ENCODE measurements at places on chromosomes 6 and 20.

- DNase-seq, result no peak
Observed at GRCh38 chr20:5862703-5863039, 87.7 kb downstream of the TRMT6 start.

DNA sequence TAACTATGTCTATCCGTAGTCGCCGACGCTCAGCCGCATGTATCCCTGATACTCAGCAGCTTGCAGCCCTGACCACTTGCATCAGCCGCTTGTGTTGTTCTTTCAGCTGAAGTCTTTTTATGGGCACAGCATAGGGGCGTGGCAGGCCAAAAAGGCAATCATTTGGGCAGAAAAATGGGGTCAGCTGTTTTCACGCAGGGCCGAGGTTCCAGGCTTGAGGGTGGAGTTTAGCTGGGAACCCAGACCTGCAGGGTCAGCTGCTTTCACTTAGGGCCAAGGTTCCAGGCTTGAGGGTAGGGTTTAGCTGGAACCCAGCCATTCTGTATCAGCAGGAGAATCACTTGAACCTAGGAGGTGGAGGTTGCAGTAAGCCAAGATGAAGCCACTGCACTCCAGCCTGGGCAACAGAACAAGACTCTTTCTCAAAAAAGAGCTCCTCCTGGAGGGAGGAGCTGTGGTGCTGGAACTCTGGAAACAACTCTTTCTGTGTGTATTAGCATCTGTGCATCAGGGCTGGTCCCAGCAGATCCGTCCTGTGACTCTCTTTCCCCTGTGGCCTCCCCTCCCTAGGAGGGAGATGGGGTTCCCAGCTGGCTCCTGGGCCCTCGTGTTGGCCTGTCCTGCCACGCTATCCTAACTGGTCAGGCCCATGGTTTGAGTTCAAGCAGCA lies 56.9 kb upstream of the PRND start:
- no peak for DNase-seq

DNA sequence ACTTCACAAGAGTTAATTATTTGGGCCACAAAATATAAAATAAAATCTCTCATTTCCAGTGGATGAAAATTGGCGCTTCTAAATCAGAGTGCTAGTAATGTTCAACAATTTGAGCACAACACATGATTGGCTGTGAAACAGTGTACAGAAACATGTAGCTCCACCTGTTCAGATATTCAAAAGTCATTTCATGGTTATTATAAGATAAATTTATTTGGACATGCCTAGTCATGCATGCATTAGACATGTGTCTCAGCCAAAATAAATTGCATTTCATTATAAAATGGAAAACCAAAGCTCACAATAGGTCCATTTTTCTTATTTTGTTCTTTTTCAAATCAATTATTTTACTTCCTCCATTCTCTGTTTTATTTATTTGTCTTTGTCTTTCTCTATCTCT lies 374.8 kb downstream of the LMBRD1 start:
- DNase-seq, result no peak

DNA sequence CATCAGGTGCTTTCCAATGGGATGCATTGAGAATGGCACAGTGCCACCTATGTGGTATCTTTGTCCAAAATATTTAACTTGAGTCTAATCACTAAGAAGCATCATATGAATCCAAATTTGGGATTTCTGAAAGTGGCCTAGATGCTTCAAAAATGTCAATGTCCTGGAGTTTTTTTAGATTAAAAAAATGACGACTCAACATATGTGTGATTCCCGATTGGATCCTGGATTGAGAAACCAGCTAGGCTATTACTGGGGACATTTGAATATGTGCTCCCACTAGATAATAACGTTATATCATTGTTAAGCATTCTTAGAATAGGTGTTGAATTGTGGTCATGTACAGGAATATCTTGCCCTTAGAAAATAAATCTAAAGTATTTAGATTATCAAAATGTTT lies 189.2 kb downstream of the TBXT start:
- no peak for DNase-seq

GRCh38 chr20:38875175-38875993 lies 50.8 kb upstream of the FAM83D start:
- DNase-seq, result no peak

DNA sequence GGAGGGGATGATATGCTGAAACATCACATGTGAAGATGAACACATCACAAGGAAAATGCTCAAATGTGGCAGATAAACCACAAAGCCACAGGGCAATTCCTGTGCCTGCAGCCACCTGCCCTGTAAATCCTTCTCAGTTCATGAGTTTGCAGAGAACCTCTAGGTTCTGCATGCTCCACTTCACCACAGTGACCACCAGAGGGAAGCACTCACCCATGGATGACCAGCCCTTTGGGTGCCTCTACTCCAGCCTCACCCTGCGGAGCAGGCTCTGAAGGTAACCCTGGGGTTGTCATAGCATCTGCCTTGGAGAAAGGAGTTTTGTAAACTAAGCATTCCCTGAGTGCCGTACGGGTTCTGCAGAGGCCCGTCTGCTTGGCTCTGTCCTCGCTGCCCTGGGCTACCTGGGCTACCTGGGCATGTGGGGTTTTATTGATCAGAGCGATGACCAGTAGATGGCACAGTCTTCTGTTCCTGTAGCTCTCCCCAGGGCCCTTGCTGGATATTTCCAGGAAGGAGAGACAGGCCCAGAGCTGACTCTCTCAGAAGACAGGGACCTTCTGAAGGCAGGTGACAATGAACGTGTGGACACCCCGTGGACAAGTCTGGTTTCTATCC lies 31.7 kb upstream of the CST1 start:
- DNase-seq, result no peak

DNA sequence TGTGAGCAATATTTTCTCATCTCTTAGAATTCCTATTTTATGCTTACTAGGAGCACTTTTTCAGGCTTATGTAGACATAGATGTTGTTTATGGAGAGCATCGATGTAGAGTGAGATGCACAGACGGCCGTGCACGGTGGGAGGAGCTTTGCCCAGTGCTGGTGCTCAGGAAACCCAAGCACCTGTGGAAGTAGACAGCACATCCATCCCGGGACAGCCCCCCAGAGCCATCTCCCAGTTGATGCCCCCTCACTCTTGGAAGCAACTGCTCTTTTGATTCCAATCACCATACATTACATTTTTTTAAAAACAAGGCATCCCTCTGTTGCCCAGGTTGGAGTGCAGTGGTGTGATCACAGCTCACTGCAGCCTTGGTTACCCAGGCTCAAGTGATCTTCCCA lies 143.7 kb downstream of the SMOC2 start:
- DNase-seq, result no peak

GRCh38 chr6:14365393-14365792 lies 247.8 kb downstream of the CD83 start:
- no peak for DNase-seq

GRCh38 chr6:118897386-118897785 lies 3.4 kb downstream of the ASF1A start:
- no peak for DNase-seq

DNA sequence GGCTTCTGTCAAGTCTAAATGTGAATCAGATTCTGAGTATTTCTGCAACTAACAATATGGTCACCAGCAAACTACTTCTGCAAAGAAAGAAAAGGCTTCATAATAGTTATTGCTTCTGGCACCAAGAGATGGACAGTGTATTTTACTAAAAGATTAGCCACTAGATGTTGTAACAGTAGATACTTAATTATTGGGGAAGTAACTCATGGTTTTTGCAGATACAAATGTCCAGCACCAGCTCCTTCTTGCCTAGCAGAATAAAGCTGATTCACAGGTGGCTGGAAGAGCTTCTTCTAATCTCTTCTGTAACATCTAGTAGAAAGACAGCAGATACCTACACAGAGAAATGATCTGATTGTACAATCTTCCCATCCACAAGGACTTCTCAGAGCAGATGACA lies 21.2 kb downstream of the ATXN1 start:
- DNase-seq, result no peak

- DNase-seq, result no peak
Observed at GRCh38 chr6:11779329-11780096, 910 bp upstream of the ADTRP start.

GRCh38 chr20:36175016-36175415 lies 20.5 kb downstream of the EPB41L1 start:
- no peak for DNase-seq

DNA sequence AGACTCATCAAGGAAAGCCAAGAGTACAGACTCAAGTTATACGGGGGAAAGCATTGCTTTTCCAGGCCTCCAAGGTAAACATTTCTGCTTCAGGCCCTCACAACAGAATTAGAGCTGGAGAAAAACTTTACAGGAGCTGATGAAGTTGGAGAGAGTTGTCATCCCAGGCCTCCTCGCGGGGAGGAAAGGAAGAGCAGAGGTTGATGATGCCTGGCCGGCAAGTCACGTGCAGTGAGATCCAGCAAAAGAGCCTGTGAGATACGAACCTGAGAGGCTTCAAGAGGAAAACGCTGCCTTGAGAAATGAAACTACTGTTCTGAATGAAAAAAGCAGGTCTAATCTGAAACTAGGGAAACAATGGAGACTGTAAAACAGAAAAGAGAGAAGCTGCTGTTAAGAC lies 122.9 kb downstream of the FAM120B start:
- DNase-seq, result no peak

GRCh38 chr6:17212546-17213371 lies 68.4 kb upstream of the RBM24 start:
- DNase-seq, result no peak

DNA sequence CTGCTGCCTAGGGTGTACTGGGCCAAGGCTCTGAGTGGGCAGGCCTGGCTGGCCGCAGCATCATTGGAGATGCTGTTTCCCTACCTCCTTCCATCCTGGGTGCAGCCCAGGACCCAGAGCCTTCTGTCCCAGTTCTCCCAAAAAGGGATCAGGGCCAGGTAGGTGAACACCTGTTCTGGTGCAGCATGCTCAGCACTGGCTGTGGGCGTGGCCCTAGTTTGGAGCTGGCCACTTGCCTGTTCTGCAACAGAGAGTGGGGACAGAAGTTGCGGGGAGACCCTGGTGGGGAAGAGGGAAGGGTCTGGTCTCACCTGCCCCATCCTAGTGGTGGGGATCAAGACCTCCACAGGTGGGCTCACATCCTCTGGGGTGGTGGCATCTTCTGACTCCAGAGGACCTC lies 1.4 kb upstream of the ARMC12 start:
- DNase-seq, result no peak

DNA sequence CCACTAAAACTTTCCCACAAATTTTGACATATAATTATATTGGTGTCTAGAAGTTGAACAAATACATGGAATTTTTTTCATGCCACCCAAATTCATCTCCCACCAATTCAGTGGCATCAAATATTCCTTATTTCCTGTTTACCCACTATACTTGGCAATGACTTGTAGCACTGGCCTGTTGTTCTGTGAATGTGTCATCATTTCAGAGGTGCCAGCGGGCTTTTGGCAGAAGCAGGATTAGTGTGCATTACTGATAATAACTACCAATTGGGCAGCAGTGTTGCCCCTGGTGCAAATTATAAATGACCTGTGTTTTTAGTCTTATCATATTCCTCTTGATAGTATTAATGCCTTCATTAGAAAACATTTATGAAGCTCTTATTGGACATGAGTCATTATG lies 121.3 kb downstream of the TFAP2B start:
- DNase-seq, result no peak

- DNase-seq, result no peak
Observed at GRCh38 chr6:146594495-146594894, 4.3 kb upstream of the ADGB start.

DNA sequence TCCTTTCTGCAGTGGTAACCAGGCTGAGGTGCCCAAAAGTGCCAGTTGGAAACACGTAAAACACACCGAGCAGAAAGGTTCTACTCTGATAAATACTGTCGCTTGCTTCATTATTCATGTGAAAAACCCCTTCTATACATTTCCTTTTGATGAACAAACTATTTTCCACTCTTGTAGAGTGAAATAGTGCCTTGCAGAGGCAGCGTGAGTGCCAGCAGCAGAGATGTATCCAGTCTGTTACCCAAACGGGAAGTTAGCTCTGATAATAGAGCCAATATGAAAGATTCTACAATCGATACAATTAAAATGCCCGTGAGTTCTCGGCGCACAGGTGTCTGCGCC lies 1.5 kb downstream of the ZBTB46 start:
- no peak for DNase-seq

DNA sequence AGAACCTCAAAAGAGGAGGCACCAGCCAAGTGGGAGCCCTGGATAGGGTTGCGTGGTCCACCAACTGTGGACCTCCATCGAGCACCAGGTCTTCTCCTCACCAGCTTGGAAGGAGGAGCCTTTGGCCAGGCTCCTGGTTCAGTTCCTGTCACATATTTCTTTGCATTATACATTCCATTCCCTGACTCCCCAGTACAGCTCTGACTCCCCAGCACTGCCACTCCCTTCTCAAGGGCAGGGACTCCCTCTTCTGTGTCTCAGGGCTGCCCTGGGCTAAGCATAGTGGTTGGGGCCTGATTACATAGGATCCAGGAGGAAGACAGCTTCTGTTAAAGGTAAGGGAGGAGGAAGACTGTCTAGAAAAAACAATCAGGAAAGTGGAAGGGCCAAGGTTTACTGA lies 91.1 kb downstream of the MRPL14 start:
- DNase-seq, result no peak

DNA sequence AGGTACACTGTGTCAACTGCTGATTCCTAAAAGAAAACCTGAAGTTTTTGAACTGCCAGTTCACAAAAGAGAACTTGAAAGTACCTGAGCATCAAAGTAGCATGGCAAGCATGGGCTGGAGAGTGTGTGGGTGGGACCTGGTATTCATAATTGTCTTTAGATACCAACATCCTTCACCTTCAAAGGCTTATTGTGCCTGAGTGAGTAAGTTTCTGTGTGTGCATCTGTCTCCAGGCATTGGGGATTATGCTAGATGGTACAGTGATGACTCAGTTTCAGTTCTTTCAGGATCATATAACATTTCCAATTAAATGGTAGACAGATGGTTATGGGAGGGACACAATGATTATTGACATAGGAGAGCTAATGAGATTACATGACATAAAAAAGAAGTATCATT lies 238.5 kb downstream of the ZFAND3 start:
- DNase-seq, result no peak

GRCh38 chr20:63378626-63379025 lies 17.5 kb upstream of the CHRNA4 start:
- no peak for DNase-seq

All from caudate nucleus (tissue), 63 donors.